ENCODE measurements at places on chromosomes 5 and 9. TPM values are rescaled to one million over a fixed set of nuclear protein-coding genes. Genes with fewer than 3 reads are reported as not detected.

Gene PCDHGA5
- total RNA-seq: 12.2 TPM

Gene GMCL2
- total RNA-seq: 9.8 TPM

Gene PLPPR1
- 2.5 TPM for total RNA-seq

Gene EMB
- 32.4 TPM for total RNA-seq

Gene GPRIN1
- total RNA-seq: 8.4 TPM

Gene RPL37
- total RNA-seq: 174 TPM

Gene OGN
- 4.9 TPM for total RNA-seq

Gene DDX4
- total RNA-seq: 116 TPM

Gene EPB41L4A
- 9.0 TPM for total RNA-seq

Gene ZNF366
- 1.4 TPM for total RNA-seq

Gene PCDHB15
- 22.1 TPM for total RNA-seq

Gene RNF183
- 1.7 TPM for total RNA-seq

Gene ANKRD31
- 16.9 TPM for total RNA-seq

Gene TPPP
- total RNA-seq: 5.7 TPM

Gene AIF1L
- total RNA-seq: 8.3 TPM

Gene SH3TC2
- 130 TPM for total RNA-seq

Gene POMT1
- total RNA-seq: 117 TPM

Gene SLC44A1
- 8.9 TPM for total RNA-seq

Gene FAM174A
- total RNA-seq: 64.6 TPM

Gene RGS7BP
- total RNA-seq: 7.8 TPM

Gene TMC1
- 5.4 TPM for total RNA-seq

Gene ANKRD34B
- total RNA-seq: 0.12 TPM

Gene PTPN3
- 8.1 TPM for total RNA-seq

Gene DRD1
- total RNA-seq: 0.08 TPM

Gene GABRA1
- total RNA-seq: not detected

Gene HAPLN1
- not detected for total RNA-seq

Gene SRA1
- 43.1 TPM for total RNA-seq

Gene CDC14B
- 33.1 TPM for total RNA-seq

Gene FOXD4L6
- total RNA-seq: not detected

Gene F2RL2
- not detected for total RNA-seq
